ENCODE measurements at places on chromosomes 5 and 9.

- DNase-seq: no peak
Observed at GRCh38 chr5:133242221-133242835, 190.5 kb downstream of the HSPA4 start.

DNA sequence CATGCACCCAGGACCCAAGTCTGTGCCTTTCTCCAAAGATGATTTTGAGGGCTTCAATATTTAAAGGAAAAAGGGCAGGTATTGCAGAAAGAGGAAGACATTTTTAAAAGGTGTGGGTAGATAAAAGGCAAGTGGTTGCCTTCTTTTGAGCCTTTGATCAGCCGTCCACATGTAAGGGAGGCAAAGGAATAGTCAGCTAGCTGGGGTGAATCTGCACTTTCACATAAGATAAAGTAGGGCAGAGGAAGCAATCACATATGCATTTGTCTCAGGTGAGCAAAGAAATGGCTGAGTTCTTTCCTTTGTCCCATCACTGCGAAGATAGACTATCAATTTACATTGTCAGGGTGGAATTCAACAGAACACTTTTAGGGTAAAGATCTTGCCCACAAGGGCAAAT, 19.9 kb downstream of the MGAT1 start:
- DNase-seq: no peak

- no peak for DNase-seq
Observed at GRCh38 chr5:83145241-83145640, 67.9 kb downstream of the XRCC4 start.

GRCh38 chr5:176851871-176852658, 41.7 kb downstream of the UNC5A start:
- peak; percentile 87 for DNase-seq

GRCh38 chr9:137619240-137620047, 639 bp downstream of the EHMT1 start:
- DNase-seq: no peak

DNA sequence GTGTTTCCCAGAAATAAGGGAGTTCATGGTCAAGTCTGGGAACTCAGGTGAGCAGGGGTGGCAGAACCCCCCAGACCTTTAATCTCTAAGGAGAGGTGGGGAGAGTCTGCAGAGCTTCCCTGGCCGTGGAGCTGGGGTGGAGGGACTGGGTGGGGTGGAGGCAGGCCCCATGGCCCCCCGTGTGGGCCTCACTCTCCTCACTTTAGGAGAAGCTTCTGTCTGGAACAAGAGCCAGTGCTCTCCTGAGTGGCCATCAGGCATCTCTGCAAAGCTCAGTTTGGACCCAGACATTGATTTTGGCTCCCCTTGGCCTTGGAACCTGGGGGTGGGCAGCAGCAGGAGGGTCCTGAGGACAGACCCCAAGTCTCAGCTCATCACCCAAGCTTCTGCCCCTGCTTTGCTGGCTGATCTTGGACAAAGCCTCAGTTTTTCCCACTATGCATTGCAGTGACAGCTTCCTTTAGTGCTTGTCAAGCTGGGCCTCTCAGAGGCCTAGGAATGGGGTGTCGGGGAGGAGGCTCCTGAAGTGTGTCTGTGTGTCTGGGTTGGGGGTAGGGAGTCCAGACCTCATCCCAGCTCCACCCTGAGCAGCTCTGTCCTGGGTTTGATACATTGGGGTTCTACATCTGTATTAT, 3.5 kb upstream of the GBGT1 start:
- DNase-seq: no peak

DNA sequence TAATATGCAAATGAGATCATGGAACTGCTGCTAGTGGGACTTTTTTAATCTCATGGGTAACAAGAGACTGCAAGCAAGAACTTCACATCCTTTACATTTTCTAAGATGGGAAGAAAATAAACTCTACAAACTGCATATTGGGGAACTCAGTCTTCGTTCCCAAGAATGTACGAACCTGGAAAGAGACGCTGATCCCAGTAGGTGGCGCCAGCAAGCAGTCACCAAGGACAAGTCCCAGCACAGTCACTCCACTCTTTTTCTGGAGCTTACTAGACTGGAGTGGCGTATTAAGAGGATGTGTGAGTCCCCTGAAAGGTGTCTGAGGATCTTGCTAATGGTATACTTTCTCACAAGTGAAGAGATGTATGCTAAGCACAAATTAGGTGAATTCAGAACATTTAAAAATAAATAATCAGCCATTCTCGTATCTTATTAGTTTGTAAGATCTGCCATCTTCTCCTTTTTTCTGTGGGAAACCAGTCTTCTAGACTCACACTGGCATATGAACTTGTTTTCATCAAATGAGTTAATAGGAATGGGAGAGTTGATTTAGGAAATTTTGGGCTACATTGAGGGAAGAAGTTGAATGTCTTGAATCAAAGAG, 16.0 kb upstream of the PUM3 start:
- peak; percentile 48 for DNase-seq

DNA sequence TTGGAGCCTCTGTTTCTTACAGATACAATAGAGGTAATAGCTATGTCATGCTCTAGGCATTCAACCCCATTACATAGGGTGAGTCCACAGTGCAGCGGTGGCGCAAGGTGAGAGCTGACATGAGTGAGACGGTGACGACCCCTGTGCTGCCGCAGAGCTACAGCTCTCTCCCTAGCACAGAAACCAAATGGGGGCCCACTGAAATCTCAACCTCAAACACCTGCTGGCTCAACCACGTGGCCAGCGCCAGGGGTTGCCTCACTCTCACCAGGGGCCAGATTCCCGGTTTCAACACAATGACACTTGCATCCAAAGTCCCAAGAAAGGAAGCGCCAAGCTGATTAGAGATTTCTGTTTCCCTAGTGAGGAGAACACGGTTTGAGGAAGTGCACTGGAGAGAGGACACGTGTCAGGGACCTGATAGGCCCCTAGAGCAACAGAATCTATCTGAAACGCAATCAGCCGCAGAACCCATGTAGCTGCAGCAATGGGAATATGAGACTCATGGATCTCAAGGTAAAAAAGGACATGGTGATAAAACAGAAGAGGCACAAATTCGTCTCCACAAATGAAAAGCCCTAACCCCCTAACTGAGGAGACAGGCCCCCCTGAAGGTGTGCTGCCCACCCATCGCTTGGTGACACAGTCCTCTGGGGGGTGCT, 114.3 kb downstream of the CRB2 start:
- DNase-seq: no peak

GRCh38 chr9:110578575-110579033, 937 bp downstream of the SVEP1 start:
- no peak for DNase-seq

DNA sequence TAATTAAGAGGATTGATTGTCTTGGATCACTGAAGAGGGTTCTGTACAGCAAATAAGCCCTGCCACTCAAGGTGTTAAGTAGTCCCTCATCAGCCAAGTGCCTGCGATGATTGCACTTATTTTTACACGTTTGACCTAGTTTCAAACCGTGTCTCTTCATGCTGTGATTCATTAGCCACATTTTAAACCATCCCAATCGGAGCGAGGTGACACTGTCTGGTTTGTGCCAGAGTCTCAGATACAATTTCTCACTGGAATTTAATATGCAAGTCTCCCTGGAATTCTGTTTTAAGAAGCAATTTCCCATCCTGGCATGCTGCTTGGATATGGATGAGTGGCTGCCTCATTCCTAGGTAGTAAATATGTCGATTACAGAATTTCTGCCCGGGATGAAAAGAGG, 1.6 kb downstream of the INSYN2B start:
- DNase-seq: no peak

GRCh38 chr9:103533318-103533717, 538.2 kb downstream of the CYLC2 start:
- no peak for DNase-seq

DNA sequence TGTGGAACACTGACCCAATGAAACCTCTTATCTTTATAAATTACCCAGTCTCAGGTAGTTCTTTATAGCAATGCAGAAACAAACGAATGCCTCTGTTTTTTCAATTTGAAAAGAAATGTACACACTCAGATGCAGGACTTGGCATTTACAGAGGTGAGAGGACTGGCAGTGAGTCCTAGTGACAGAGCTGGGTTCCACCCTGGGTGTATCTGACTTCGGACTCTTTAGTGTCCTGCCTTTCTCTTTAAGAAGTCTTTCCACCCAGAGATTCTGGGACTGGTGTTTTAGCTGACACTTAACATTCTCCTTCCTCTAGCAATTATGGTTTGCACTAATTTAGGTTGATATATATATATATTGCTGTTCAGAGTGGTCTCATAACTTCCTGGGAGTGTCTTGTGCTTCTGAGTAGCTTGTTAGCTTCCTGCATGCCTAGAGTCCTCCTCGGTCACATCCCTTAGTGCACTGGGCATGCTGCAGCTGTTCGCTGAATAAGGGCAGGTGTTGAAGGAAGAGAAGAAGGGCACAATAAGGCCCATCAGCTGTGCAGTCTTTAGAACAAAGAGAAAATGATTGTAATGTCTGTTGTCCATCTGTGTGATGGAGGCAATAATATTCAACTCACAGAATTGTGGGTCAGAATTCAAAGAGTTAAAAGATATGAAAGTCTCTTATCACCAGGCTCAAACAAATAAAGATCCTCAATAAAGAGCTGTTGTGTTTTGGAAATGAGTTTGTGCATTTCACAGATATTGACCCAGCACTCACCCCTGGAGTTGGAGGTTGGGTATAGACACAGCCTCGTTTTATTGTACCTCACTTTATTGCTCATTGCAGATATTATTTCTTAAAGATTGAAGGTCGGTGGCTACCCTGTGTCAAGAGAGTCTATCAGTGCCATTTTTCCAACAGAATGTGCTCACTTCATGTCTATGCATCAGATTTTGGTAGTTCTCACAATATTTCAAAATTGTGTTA, 187.1 kb downstream of the TRIM32 start:
- no peak for DNase-seq

DNA sequence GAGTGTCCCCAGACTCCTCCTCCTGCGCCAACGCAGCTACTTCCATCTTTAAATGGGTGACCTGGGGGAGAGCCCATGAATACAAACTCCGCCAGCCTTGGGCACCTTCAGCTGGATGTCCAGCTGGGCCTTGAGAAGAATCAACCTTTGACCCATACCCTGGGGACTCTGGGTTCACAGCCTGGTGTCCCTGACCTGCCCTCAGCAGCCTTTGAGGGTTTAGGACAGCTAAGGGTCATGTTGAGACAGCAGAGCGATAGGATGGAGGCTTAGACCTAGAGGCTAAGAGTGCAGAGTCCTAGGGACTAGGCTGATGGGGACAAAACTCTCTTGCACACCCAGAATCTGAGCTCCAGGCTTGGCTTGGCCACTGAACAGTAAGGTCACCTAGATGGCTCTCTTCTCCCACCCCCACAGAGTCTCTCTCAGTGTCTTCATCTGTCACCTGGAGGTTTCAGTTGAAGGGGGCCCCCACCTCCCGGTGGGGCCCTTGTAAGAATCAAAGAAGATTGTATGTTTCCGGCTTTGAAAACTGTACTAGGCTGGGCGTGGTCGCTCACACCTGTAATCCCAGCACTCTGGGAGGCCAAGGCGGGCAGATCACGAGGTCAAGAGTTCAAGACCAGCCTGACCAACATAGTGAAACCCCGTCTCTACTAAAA, 6.7 kb upstream of the AQP3 start:
- DNase-seq: no peak

GRCh38 chr5:133015466-133015865, 10.9 kb downstream of the ZCCHC10 start:
- no peak for DNase-seq

- no peak for DNase-seq
Observed at GRCh38 chr5:134079748-134080581, 34.5 kb upstream of the TCF7 start.

- no peak for DNase-seq
Observed at GRCh38 chr9:137634016-137634415, 15.2 kb downstream of the EHMT1 start.

DNA sequence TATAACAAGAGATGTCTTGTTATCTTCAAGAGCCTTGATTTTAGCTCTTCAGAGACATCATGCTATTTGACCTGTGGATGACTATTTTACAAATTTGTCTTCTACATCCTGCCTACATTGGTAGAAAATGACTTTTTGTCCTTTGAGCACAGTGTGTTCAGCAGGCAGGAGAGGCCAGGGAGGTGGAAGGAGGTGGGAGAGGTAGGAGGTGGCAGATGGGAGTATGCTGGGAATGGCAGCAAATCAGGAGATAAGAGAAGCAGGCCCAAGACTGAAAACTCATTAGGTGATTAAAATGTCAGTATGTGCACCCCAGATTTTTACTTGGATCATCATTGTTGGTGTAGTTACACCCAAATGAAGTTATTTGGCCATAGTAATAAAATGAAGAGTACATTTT, 44.1 kb downstream of the PTPN3 start:
- DNase-seq: no peak

DNA sequence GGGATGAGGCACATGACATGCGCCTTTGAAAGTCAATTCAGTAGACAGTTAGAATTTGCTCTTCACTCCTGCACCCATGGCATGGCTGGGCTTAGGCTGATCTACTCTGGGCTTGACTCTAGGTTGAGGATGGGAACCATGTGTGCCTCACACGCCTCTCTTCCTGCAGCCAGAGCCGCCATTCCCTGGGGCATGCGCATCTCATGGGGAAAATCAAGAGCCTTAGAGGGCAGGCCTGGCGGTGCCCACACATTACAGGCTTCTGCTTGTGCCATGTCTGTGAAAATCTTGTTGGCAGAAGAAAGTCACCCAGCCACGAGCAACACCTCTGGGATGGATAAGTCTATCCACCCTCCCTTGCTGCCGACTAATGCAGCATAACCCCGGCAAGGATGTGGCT, 808.5 kb downstream of the CDH9 start:
- DNase-seq: no peak

DNA sequence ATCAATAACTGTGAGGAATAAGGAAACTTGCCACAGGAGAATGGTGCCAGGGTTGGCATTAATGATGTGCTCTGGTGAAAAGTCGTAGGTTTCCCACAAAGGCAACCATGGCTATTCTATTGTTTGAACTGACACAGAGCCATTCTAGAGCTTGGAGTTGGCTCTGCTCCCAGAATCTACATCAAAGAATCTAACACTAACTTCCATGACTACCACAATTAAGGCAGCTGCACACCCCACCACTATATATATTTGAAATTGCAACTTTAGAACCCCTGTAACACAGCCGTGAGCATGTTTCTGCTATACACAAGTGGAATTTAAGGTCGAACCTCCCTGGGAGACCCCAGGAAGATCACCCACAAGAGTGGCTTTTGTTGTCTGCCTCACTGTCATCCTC, 89.7 kb upstream of the CCDC152 start:
- no peak for DNase-seq

DNA sequence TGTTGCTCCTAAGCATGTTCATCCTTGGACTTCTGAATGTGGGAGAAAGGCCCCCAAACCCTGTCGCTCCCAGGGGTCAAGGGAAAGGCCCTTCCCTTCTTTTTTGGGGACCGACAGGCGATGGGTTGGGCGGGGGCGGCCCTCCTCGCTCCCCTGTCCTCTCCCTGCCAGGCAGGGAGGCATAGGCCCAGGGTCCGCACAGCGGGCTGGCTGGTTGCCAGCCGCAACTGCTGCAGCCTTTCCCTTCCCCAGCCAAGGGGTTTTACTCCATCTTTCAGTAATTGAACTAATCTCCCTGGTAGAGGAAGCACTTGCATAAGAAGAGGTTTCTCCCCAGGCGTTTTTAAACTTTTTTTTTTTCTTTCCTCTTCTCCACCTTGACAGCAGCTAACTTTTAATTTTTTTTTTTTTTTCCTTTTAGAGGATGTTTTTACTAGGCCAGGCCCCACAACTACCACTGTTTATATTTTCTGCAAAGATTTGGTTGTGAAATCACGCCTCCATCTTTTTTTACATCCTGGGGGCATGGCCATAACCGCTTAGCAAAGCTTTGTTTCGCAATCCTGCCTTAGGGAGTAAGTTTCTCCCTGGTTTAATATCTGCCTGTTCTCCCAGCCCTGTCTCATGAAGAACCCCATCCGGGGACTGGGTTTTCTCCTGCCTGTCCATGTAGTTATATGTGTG, 216.9 kb upstream of the ZNF608 start:
- DNase-seq: no peak

- DNase-seq: no peak
Observed at GRCh38 chr9:21408817-21409216, at the start of gene IFNA8. Gene IFNA8 (plus strand): TSS chr9:21409117. CDS start chr9:21409177, 60 bp downstream.
